IMR-90 (cell line): ENCODE measurements at places on chromosomes 3 and 15. TPM values are rescaled to one million over a fixed set of nuclear protein-coding genes. Genes with fewer than 3 reads are reported as not detected.
A peak's percentile ranks its signal among the peaks of the same experiment; 100 is the strongest.

DNA sequence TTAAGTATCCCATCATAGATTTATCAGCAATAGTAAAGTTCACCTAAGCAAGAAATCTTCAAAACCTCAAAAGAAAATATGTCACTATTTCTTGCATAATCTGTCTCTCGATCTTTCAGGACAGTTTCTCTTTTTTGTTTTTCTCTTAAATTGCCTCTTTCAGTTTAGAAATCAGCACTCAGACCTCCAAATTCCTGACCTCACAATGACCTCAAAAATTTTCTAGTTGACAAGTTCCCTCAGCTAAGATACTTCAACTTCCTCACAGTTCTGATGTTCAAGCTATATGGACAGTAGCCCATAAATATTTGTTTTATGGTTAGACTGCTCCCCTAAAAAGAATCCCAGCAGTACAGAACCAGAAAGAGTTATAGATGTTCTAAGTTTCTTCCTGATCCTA, 24.1 kb downstream of the SLC24A5 start:
- peak; percentile 23 for DNase-seq

THRB gene
- total RNA-seq: under 0.01 TPM in 1 of 2 replicates, not detected in the other

DNA sequence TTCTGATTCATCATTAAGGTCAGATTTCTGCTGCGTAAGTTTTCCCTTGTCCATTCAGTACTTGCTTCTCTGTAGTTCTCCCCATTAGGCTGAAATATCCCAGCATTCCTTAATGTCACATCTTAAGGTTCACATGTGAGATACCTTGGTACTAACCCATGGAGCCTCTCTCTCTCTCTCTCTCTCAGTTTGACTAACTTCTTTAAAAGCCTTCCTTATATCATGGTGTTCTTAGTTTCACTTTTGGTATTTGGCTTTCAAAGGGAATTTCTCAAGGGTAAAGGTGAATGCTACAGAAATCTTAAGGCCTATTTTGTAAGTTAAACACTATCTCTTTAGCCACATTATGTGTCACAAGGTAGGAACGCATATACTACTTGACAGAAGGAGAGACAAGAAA, 427.3 kb upstream of the ZNF717 start:
- DNase-seq: no peak

- no peak for DNase-seq
Observed at GRCh38 chr3:186888569-186888968, 41.8 kb upstream of the ST6GAL1 start.

GRCh38 chr3:105905328-105905727, 36.5 kb upstream of the CBLB start:
- DNase-seq: no peak

DNA sequence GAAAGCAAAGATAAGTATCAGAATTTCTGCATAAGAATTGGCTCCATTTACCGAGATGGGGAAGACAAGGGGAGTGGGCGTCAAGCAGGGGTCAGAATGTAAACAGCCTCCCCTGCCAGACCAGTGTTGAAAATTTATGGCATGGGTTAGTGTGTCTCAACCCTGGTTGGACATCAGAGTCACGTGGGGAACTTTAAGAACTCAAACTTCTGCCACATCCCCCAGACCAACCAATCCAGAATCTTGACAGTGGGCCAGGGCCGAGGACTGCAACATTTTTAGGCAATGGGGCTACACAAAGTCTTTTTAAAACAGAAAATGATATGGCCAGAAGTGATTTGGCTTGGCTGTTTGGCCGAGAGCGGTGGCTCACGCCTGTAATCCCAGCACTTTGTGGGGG, 14.3 kb upstream of the MASP1 start:
- no peak for DNase-seq

ISG20 gene
- 0.72 and 1.1 TPM in 2 replicates for total RNA-seq

- no peak for DNase-seq
Observed at GRCh38 chr3:8500989-8501370, 643 bp upstream of the LMCD1 start.

DNA sequence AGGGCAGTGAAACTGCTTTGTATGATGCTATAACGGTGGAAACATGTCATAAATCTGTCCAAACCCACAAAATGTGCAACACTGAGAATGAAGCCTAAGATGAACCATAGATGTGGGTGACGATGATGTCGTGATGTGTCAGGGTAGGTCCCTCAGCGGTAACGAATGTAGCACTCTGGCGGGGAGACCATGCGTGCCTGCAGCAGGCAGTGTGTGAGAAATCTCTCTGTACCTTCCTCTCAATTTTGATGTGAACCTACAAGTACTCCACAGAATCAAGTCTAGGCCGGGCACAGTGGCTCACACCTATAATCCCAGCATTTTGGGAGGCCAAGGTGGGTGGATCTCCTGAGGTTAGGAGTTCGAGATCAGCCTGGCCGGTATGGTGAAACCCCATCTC, 268.2 kb upstream of the LYSMD4 start:
- DNase-seq: no peak

GRCh38 chr3:182981038-182981380, 671 bp upstream of the DCUN1D1 start:
- DNase-seq: no peak

DNA sequence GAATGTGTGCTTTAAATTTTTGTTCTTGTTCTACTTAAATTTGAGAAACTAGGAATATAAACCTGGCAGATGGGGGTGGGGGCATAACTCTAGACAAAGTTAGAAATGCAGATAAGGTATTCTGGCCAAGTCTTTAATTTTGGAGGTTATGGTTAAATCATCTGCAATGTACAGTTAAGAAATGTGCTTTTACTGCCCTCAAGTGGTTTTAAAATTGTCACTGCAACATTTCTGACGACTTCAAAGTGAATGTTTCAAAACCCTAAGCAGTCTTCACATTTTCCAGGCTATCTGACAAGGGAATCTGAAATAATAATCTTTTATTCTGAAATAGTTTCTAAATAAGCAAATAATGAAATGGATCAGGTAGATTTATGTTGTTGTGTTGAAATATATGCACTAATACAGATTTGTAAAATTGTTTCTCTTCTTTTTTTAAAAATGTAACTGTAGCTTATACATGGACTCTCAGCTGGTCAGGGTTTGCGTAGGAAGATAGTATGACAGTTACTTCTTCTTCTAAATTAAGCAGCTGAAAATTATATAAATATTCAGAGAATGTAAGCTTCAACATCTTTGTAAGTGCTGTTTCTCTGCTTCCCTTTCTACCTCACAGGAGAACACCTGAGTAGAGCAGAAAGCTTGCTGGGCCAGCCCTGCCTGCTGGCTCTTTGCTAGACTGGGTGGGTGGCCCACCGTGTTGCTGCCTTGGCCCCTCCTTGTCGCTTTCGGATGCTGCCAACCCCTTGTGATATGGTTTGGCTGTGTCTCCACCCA, 45.0 kb downstream of the SUCNR1 start:
- DNase-seq: peak; percentile 75

GRCh38 chr3:141081141-141081795, 30.1 kb downstream of the SPSB4 start:
- no peak for DNase-seq
